Stimulated activated CD4-positive, alpha-beta T cell treated with anti-CD3 and anti-CD28 coated beads, Interleukin-12 subunit alpha, Interleukin-12 subunit beta, amount 100 ng/mL, for 4 hours (primary cell): ENCODE measurements at places on chromosomes 4 and X.
A peak's percentile ranks its signal among the peaks of the same experiment; 100 is the strongest.

GRCh38 chr4:76950052-76950955, 752 bp downstream of the SEPTIN11 start:
- peak; percentile 56 for DNase-seq

- no peak for DNase-seq
These were observed 11.8 kb downstream of the SUPT20HL1 start for GRCh38 chrX:24372021-24372763.

- no peak for DNase-seq
These were observed 180.0 kb downstream of the DHRSX start for GRCh38 chrX:2320580-2321327.

DNA sequence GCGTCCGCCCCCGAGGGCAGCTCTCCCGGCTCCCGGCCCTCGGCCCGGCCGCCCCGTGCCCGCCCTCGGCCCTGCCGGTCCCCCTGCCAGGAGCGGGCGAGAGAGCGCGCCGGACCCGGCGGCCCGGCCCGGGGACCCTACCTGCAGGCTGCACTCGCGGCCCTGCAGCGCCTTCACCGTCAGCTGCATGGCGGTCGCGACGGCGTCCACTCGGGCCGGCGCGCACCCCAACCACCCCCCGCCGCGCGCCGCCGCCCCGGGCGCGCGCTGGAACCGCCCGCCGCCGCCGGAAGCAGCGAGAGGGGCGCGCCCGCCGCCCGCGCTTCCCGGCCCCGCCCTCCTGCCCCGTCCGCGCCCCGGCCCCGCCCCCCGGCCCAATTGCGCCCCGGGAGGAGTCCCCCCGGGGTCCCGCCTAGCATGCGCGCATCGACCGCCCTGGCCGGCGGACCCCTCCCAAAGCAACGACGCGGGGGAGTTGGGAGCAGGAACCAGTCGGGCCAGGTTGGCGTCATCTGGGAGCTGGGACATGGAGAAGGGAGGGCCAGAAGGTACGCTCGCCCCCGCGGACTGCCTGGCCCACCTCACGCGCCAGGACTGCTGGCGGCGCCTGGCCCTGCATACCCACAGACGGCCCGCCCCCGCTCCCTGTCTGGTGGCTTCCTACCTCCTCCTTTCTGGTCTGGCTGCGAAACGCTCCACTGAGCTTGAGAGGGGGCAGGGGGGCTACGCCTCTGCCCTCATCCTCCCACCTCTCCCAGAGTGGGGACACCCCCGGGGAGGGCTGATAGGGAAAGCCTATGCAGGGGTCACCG, at the start of gene UBL4A:
UBL4A (minus strand) TSS at position 220 of the 812 bp plus-strand sequence; CDS start at position 189, 31 bp downstream.
- DNase-seq, result peak; percentile 63

DNA sequence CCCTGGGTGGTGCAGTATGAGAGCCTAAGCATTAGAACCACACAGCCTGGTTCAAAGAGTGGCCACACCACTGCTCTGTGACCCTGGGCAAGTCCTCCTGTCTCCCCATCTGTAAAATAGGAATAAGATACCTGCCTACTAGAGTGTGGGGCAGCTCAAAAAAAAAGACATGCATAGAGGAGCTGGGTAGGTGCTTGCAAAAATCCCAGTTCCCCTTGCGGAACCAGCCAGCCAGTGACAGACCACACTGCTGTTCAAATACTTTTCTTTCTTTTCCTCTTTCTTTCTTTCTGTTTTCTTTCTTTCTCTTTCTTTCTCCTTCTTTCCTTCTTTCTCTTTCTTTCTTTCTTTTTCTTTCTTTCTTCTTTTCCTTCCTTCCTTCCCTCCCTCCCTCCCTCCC, 63.0 kb upstream of the TRIM2 start:
- no peak for DNase-seq

GRCh38 chrX:44914532-44915198, 41.7 kb downstream of the KDM6A start:
- DNase-seq, result no peak

DNA sequence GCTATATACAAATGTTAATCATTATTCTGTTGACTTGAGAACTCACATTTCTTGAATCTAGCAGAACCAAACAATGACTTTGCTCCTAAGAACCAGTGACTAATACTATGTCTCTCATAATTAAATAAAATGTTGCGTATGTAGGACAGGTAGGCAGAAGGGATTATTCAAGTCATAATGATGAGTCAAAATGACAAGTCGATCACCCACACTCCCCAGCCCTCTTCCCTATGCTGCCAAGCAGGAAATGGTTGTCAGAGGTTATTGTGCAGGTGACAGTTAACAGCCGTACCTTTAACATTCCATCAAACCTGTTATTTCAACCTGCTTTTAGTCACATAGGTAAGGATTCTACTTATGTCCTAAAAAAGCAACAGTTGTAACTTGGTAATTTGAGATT, 22.0 kb upstream of the STK26 start:
- DNase-seq, result no peak

GRCh38 chr4:184097241-184097605, 120.5 kb downstream of the ENPP6 start:
- peak; percentile 5 for DNase-seq

GRCh38 chr4:135240796-135241195, 1039.2 kb upstream of the PABPC4L start:
- no peak for DNase-seq
